ENCODE measurements at places on chromosomes 12 and 14.

DNA sequence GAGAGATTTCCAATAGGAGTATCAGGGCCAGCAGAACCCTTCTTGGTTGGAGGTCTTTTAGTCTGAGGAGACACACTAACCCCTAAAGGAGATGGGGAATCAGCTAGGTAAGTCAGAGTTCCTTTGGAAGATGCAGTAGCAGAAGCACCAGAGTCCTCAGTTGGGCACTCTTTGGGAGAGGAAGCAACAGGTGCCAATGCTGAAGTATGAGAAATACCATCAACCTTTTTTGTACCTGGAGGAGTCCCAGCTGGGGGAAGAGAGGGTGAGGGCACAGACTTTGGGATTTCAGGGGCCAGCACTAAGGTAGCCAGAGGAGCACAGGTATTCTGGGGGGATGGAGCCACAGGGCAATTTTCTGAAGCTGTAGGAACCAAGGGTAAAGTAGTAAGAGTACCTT is 6.0 kb downstream of the NACA start:
- DNase-seq, result no peak

DNA sequence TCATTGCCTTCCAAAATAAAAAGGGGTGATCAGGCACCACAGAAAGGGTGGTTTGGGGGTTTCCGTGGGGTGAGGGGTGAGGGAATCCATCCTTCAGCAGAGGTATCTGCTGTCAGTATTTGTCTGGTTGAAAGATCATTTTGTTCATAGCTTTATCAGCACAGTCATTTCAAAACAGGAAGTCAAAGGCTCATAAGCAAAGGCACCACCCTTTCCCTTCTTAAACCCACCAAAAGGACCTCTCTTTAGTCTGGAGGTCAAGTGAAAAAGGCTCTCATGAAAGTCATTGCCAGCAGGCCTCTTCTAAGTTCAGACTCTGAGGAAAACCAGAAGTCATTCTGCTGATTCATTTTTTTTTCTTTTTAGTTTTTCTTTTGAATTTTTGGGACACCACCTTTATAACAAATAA is 6.2 kb downstream of the CHST11 start:
- peak; percentile 88 for DNase-seq

DNA sequence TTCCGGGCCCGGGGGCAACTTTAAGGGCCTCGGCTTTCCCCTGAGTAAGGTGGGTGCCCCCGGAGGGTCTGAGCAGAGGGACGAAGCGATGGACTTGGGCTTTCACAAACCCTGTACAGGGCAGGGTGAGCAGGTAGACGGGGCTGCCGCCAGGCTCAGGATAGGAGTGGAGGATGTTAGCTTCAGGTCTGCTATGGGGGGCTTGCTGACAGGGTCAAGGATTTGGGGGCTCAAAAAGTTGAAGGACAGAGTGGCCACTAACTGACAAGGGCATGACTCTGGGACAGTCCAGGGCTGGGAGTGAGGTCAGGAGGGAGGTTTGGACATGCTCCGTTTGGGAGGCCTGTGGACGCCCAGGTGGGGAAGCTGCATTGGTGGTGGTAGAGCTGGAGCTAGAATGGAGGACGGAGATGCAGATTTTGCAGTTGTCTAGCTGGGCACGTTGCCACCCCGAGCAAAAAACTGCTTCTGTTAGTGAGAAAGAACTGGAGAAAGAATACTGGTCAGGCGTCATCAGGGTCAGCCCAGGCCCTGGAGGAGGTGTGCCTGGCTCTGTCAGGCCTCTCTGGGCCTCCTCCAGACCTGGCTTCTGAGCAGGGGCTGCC is 113.3 kb downstream of the ADGRD1 start:
- no peak for DNase-seq

DNA sequence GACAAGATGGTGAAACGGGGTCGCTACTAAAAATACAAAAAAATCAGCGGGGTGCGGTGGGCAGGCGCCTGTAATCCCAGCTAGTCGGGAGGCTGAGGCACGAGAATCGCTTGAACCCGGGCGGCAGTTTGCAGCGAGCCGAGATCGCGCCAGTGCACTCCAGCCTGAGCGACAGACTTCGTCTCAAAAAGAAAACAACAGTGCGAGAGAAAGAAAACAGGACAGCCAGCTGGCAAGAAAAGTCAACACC is 633 bp upstream of the RNU4-2 start:
- DNase-seq, result no peak

DNA sequence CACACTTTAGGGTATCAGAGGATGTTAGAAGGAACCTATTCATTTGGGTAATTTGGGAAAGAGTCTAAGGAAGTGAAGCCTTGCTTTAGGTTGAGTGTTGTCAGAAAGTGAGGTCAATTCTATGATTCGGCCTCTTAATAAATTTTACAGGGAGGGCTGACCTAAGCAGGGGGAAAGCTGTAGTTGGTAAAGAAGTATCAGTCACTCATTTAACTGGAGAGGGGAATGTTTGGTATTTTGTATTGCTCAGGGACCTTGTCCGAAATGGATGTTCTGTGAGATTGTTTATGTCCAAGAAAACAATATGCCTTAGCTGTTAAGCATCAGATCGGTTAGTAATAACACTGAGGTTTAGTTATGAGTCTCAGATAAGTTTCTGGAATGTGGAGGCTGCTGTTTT is 7.3 kb downstream of the CAND1 start:
- no peak for DNase-seq

- no peak for DNase-seq
Measured at GRCh38 chr12:78269620-78270019, 438.9 kb downstream of the NAV3 start.

- DNase-seq, result no peak
Measured at GRCh38 chr12:76272287-76272686, 75.9 kb downstream of the BBS10 start.
